ENCODE measurements at places on chromosomes 1 and 21.

GRCh38 chr1:25550683-25551310 is 7.4 kb downstream of the LDLRAP1 start:
- no peak for DNase-seq

- no peak for DNase-seq
Measured at GRCh38 chr1:228530951-228531731, 44.0 kb downstream of the RNF187 start.

DNA sequence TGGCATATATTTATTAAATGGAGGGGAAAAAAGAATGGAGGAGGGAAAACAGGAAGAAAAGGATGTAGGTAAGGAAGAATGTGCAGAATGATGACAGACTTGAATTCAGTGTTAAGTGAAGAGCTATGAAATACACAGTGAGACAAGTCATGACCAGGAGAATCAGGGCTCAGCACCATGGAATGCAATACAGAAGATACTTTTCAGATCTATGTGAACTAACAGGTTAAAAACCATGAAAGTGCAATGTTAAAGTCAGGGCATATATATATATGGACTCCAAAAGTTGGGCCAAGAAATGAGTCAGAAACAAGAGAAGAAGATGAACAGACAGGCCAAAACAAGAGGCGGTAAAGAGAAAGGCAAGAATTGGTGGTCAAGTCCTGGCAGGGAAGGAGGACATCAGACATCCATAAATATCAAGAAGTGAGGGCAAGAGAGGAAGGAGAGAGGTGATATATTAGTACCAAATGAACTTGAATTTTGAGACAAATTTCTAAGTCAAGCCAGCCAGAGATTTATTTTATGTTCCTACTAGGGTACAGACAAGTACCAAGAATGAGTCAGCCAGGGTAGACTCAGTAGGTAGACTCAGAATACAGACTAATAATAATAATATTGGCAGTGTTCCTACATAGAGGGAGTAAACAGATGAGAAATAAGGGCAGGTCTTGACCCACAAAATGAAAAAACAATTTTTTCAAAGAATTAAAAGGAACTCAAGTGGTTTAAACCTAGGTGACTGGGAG is 39.5 kb upstream of the MCOLN3 start:
- DNase-seq = no peak

GRCh38 chr1:24966724-24967346 is 36.8 kb upstream of the RUNX3 start:
- DNase-seq = no peak

DNA sequence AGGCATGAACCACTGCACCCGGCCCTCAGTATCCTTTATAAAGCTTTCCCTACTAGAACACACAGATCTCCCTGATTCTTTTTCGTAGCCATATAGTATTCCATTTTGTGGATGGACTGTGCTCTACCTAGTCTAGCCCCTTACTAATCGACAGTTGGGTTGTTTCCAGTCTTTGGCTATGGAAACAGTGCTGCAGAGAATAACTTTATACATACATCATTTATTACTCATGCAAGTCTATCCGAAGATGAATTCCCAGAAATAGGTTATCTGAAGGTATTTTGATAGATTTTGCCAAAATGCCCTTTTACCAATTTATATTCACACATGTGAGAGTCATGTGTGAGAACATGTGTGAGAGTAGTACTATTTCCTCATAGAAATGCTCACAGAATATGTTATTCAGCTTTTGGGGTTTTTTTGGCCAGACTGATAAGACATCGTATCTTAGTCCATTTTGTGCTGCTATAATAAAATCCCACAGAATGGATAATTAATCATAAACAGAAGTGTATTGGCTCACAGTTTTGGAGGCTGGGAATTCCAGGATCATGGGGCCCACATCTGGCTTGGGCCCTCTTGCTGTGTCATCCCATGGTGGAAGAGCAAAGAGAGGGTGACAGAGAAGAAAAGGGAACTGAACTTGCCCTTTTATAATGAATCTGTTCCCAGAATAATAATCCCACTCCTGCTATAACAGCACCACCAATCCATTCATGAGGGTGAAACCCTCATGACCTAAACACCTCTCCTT is 17.3 kb upstream of the FGR start:
- no peak for DNase-seq

- DNase-seq = no peak
Measured at GRCh38 chr1:193471981-193472380, 285.6 kb upstream of the B3GALT2 start.

- no peak for DNase-seq
Measured at GRCh38 chr1:159296706-159297375, 5.3 kb upstream of the FCER1A start.

DNA sequence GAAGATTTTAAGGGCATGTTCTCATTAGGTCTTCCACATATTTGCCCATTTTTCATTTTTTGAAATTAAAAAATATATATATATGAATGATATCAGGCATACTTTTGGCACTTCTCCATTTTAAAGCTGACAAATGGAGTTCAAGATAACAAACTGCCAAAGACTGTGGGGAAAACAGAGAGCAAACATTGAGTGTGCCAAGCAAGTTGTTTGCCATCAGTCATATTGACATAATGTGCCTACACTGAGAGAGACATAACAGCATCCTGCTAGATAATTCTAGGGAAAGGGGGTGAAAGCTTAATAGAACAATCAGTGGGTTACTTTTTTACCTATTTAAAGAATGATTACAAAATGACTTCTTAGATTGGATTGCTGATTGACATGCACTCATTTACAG is 529.4 kb upstream of the CXADR start:
- no peak for DNase-seq

GRCh38 chr1:156801409-156802121 is 15.1 kb downstream of the SH2D2A start:
- no peak for DNase-seq

- DNase-seq = no peak
Measured at GRCh38 chr1:9284061-9284460, 8.6 kb upstream of the SPSB1 start.

Data from femur (tissue), 1 donor.